Omental fat pad (tissue), 4 donors: ENCODE measurements at places on chromosomes 11 and 22.

GRCh38 chr22:20595461-20595860 is 88.1 kb downstream of the MED15 start:
- DNase-seq: no peak

GRCh38 chr11:69011624-69012091 is 1.4 kb downstream of the MRGPRF start:
- no peak for DNase-seq

- no peak for DNase-seq
Observed at GRCh38 chr11:3929232-3929631, 73.8 kb downstream of the STIM1 start.

DNA sequence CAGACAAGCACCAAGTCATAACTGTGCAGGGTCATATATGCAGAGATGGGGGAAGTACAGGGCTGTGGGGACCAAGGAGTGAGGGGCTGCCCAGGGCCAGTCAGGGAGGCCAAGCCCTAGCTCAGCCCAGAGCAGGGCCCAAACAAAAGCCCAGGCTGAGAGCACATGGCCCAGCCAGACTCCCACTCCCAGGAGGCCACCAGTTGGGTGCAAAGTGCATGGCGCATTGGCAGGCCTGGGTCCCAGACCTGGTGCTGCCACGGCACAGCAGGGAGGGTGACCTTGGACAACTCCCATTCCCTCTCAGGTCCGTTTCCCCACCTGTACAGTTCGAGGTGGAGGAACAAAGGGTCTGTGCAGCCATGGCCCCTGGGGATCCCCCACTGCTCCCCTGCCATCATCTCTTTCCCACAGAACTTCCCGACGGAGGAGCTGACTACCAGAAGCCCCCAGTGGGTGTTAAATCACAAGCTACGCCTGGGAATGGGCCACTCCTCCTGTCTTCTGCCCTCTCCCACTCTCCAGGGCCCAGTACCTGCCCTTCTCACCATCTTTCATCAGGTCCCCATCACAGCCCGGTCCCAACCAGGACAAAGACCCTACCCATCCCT is 608 bp downstream of the NIPSNAP1 start:
- DNase-seq: no peak

DNA sequence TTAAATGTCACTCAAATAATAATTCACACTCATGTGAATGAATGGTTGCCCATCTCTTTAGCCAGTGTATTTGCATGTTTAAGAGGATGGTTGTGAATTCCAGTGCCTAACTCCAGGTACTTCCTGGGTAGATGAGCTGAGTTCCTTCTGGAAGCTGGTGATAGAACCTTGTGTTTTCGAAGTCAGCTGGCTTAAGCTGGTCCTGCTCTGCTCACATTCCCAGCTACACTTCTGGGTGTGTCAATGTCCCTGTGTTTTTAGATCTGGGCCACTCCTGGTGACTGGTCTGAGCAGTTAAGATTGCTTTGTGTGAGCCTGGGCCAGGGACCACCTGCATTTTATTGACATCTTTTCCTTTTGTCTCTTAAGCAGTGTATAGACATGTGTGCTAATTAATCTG is 10.6 kb downstream of the TEAD1 start:
- DNase-seq: no peak

DNA sequence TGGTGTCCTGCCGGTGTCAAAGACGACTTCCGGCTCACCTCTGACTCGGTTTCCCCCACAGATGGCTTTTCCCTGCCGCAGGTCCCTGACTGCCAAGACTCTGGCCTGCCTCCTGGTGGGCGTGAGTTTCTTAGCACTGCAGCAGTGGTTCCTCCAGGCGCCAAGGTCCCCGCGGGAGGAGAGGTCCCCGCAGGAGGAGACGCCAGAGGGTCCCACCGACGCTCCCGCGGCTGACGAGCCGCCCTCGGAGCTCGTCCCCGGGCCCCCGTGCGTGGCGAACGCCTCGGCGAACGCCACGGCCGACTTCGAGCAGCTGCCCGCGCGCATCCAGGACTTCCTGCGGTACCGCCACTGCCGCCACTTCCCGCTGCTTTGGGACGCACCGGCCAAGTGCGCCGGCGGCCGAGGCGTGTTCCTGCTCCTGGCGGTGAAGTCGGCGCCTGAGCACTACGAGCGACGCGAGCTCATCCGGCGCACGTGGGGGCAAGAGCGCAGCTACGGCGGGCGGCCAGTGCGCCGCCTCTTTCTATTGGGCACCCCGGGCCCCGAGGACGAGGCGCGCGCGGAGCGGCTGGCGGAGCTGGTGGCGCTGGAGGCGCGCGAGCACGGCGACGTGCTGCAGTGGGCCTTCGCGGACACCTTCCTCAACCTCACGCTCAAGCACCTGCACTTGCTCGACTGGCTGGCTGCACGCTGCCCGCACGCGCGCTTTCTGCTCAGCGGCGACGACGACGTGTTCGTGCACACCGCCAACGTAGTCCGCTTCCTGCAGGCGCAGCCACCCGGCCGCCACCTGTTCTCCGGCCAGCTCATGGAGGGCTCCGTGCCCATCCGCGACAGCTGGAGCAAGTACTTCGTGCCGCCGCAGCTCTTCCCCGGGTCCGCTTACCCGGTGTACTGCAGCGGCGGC is 5.5 kb downstream of the B3GNT6 start:
- no peak for DNase-seq

DNA sequence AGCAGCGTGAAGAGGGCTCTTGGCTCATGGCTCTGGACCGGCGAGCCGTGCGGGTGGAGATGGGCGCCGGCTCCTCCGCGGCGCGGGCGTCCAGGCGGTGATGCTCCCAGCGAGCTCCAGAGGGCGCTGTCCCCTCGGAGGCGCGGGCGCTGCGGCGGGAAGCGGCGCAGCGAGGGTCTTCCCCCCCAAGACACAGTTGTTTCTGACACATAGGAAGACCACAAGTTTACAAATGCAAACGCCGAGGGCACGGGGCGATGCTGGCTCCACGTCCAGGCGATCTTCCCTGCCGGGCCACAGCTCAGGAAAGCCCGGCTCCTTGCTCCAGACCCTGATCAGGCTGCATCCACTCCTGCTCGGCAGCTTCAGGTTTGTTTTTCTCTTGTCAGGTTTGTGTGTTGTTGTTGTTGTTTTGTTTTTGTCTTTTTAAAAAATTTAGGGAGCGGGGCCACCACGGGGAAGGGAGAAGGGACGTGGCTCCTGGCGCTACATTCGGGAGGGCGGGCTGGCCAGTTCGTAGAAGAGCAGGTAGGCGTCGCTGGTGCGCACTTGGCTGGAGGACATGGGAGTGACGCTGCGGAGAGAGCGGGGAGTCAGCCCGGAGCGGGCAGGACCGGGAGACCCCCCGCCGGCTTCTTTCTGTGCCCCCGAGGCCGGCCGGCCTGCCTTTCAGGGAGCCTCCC is 10.0 kb upstream of the MFRP start:
- peak; percentile 66 for DNase-seq

GRCh38 chr22:48485149-48486133 is 1342.2 kb downstream of the BRD1 start:
- DNase-seq: no peak
